Stimulated activated CD4-positive, alpha-beta T cell treated with anti-CD3 and anti-CD28 coated beads, Interleukin-1b, Interleukin-23, amount 100 ng/mL, for 1 hour (primary cell): ENCODE measurements at places on chromosomes 6 and 20.

DNA sequence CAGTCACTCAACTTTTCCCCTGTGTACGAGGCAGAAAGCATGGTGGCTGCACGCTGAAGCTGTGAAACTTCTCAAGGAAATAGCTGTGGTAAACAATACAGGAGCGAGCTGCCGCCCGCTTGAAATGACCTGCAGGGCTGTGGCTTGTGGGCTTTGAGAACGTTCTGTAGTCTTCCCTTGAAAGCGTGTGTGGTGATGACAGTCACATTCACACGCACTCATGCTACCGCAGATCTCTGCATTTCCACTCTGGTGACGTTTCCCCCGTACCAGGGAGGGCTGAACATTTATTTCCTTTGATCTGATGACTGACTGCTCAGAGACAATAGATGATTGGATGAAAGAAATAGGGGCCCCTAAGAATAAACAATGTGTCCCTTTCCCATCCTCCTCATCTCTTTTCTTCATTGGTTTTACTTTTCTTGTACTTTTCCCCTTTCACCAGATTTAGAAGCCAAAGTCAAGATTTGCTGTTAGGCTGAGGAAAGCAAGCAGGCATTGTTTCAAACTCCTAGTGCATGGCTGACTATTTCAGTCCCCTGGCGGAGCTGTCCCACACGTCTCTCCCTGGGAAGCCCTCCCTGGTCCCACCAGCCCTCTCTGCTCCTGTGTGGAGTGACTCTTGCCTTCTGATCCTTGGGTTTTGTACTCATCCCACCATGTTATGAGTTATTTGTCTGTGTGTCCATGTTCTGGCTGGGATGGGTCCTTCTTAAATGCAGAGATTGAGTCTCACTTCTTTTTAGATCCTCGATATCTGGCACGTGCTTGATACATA lies 3.9 kb downstream of the SYTL3 start:
- DNase-seq, result peak; percentile 67

- DNase-seq, result no peak
These were observed 17.5 kb downstream of the KIAA1755 start for GRCh38 chr20:38242848-38243708.

DNA sequence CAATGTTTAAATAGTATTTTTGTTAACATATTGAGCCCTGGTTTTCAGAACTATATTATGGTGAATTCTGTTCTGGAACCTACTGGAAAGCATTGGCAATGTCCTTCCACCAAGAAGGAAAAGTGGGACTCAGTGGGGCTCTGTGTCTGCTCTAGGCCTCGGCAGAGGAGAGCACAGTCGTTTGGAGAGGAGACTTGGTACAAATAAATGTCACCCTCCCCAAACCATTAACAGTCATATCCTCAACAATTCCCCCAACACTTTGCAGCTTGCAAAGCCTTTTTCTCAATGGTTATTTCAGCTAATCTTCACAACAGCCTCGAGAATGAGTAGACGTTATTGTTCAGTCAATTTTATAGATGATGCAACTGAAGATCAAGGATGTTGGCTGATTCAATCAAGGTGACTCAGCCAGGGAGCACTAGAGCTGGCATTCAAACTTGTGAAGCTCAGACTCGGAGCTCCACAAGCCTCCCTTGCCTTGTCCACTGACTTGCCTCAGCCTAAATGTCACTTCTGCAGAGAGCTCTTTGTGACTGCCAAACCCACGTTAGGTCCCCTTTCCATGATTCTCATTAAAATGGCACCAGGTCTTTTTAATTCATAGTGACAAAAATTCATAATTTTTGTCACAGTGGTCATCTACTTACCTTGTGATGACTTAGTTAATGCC lies 60.6 kb downstream of the TOX2 start:
- DNase-seq, result no peak

DNA sequence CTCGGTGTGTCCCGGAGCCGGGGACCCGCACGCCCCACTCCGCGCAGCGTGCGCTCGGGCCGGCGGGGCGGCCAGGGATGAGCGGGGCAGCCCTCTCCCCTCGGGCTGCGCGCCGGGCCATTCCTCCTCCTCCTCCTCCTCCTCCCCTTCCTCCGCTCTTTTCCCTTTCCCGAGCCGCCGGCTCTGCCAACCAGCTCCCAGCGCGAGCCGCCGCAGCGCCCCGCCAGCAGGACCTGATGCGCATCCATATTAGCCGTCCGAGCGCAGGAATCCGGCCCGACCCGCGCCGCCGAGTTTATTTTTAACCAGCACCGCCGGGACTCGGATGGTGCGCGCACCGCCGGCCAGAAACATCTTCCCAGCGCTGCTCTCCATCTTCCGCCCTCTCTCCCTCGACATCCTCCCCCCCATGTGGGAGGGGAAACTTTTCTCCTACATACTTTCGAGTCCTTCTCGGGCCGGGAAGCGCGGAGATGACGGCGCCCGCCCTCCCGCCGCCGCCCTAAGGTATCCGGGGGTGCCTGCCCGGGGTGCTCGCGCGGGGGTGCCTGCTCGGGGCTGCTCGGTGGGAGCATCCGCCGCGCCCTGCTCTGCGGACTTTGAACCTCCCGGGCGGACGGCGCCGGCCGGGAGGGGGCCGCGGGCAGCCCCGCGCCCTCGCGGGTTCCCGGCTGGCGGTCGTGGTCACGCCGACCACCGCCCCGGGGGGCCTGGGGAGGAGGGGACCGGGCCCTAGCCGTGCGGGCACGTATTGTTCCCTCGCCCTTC lies 619 bp downstream of the RREB1 start:
- DNase-seq, result no peak

GRCh38 chr20:52895235-52895634 lies 76.9 kb upstream of the TSHZ2 start:
- DNase-seq, result no peak

DNA sequence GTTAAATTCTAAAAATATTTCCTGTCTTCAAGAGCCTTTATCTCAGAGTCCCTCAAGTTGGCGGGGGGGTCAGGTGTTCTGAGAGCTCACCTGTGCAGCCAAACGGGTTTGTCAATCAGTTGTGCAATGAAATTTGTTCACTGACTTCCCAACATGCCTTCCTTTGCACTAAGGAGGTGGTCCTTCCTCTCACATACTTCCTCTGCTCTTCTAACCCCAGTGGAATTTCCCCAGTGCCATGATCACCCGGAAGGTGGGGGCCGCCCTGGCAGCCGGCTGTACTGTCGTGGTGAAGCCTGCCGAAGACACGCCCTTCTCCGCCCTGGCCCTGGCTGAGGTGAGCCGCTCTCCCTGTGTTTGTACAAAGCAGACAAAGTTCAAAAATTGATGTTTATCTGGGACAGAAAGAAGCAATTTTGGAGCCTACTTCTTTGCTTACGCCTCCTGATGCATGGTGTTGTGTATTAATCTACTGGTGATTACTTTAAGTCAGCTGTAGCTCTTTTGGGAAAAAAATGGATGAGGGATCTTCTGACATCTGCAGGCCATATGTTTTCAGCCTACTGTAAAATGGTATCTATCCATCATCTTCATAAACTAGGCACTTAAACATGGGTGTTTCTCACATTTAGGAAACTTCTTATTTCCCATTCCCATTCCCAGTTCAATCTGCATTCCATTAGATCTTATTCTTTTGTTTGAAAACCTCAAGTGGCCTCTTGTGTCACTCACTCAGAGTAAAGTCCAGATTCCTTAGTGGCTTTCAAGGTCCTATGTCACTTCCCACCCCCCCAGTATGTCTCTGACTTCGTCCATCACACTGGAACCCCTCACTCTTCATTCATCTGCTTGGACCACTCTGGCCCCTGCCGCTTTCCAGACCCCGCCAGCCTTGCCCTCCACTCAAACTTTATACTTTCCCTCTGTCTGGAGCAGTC lies 10.1 kb downstream of the ALDH5A1 start:
- no peak for DNase-seq

GRCh38 chr6:10801224-10801848 lies 37.0 kb downstream of the MAK start:
- peak; percentile 32 for DNase-seq

GRCh38 chr6:1435806-1436205 lies 46.4 kb downstream of the FOXF2 start:
- no peak for DNase-seq

- no peak for DNase-seq
These were observed 17.8 kb downstream of the PTPRT start for GRCh38 chr20:43171930-43172329.

DNA sequence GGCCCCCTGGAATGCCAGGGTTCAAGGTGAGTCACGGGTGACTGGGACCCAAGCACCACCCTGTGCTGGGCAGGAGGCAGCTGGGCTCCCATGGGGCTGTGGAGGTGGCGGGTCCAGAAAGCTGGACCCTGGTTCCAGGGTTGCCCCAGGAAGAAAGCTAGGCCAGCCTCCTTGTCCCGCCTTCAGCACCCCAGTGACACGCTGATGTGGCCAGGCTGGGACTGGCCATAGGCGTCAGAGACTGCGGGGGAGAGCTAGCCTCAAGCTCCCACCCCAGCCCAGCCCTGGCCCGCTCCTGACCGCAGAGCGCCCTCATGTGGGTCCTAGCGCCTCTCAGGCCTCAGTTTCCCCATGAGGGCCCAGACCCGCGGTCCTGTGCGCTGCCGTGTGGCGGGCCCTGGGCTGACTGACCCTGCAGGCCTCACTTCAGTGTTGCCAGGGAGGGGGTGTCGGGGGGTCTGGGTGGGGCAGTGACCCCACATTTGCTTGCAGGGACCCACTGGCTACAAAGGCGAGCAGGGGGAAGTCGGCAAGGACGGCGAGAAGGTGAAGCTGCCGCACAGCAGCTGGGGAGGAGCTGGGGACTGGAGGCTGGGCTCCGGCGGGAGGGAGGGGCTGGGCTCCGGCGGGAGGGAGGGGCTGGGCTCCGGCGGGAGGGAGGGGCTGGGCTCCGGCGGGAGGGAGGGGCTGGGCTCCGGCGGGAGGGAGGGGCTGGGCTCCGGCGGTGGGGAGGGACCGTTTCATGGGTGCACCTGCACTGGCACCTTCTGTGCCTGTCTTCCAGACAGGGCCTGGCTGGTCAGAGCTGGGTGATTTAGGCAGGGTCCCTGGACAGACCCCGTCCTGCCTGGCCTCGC lies 7.9 kb downstream of the COL9A3 start:
- peak; percentile 28 for DNase-seq

- no peak for DNase-seq
These were observed 72.9 kb upstream of the GLP1R start for GRCh38 chr6:38975621-38976049.

DNA sequence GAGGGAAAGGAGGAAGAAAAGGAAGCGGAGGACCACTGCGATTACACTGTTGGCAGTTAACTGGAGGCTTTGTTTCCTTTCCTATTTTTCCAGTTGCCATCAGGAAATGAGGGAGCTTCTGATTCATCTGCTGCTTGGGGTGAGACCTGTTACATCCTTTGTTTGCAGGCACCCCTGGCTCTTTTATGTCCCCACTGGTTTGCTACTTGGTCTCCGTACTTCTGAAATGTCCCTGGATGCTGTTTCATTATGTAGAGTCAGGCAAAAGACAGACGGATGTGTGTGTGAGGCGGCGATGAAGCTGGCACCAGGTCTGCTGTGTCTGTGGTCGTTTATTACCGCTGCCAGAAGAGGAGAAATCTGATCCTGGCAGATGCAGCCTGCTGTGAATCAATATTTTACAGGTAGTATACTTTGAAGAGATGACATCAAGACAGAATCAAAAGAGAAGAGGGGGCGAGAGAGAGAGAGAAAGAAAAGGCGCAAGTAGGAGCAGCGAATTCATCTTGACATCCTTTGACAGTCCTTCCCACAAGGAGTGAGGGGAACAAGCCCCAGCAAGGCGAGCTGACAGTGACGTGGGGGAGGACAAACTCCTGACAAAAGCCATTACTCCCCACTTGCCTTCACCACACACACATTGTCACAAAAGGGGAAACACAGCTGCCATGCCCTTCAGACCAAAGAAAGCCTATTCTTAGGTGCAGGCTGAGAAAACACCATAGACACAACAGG lies 145.9 kb upstream of the FBXL4 start:
- DNase-seq, result no peak

- no peak for DNase-seq
These were observed 8.6 kb downstream of the BMP7 start for GRCh38 chr20:57257701-57258453.

- DNase-seq, result no peak
These were observed 42.2 kb downstream of the FLRT3 start for GRCh38 chr20:14295238-14295637.

- DNase-seq, result no peak
These were observed 12.3 kb upstream of the VSTM2L start for GRCh38 chr20:37890643-37891042.

GRCh38 chr6:38570750-38571149 lies 69.0 kb downstream of the BTBD9 start:
- no peak for DNase-seq

- no peak for DNase-seq
These were observed 253.2 kb downstream of the DLL1 start for GRCh38 chr6:170037541-170038250.

- peak; percentile 27 for DNase-seq
These were observed 675 bp upstream of the TRERF1 start for GRCh38 chr6:42452171-42453030.

DNA sequence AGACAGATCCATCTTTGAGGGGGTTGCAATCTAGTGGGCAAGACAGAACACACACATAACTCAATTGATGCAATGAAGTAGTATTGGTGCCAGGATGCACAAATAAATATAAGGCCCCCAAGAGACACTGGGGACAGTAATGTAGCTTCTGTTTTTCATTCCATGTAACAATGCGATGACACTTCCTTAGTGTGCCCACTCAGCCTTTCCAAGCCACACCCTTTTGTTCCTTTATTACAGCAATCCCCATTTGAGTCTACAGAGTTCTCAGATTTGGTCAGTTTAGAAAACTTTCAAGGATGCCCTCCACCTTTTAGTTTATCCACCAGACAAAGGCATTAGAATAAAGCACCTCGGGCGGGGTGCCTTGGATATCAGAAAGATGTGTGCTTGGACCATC lies 15.5 kb downstream of the TGM3 start:
- DNase-seq, result no peak

- no peak for DNase-seq
These were observed 82.1 kb upstream of the HEY2 start for GRCh38 chr6:125667326-125667725.

- DNase-seq, result no peak
These were observed 91.8 kb upstream of the CNKSR3 start for GRCh38 chr6:154602296-154602695.

- no peak for DNase-seq
These were observed 9.8 kb downstream of the SYNGAP1 start for GRCh38 chr6:33429750-33430052.

GRCh38 chr6:11397622-11398450 lies 139.7 kb upstream of the TMEM170B start:
- no peak for DNase-seq

DNA sequence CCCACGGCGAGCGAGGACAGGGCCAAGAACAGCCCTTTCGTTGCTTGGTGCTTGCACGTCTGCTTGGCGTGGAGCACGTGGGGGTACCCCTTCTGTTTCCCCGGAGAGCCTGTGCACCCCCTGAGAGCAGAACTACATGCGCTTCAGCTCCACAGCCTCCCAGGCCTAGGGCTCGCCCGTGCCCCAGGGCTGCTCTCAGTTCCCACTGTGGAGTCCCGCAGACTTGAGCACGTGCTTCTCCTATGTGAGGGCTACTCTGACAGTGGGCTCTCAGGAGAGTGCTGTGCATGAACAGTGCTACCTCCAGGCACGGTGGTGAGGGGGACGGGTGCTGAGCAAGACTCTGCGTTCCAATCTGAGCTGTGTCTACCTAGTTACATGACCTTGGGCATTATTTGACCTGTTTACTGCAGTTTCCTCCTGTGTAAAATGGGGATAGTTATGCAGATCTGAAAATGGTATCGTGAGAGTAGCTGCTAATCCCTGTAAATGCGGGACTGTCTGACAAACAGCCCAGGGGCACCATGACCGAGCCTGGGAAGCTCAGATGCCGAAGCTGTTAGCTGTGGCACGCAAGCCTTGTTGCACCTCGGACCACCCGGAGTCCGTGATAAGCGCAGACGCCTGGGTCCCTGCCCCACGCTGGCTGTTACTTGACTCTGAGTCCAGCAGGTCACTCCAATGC lies 82.4 kb downstream of the IRF4 start:
- no peak for DNase-seq

- no peak for DNase-seq
These were observed 4.4 kb upstream of the CCDC28A start for GRCh38 chr6:138769102-138769676.
